ENCODE measurements at places on chromosomes 3 and 15. TPM values are rescaled to one million over a fixed set of nuclear protein-coding genes. Genes with fewer than 3 reads are reported as not detected.
A peak's percentile ranks its signal among the peaks of the same experiment; 100 is the strongest.

DNA sequence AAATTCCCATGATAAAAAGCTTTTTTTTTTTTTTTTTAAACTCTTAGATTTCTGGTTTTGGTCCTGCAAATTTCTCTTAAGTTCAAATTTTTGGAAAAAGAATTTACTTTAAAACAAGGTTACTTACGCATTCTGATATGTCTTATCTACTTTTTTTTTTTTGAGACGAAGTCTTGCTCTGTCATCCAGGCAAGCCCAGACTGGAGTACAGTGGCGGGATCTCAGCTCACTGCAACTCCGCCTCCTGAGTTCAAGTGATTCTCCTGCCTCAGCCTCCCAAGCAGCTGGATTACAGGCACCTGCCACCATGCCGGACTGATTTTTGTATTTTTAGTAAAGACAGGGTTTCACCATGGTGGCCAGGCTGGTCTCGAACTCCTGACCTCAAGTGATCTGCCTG lies 83.2 kb downstream of the RASA2 start:
- peaks cover 52% of the 10 kb centered on the region for H3K36me3 ChIP-seq
- no peaks in the 10 kb centered on the region for H3K4me1 ChIP-seq
- no peak overlapping the region for H3K4me3 ChIP-seq
- no peaks in the 10 kb centered on the region for H3K27me3 ChIP-seq

IQCH gene
- total RNA-seq, result 1.9 TPM

POLQ gene
- 0.76 TPM for total RNA-seq

GRCh38 chr15:49760749-49761148 lies 139.9 kb downstream of the DTWD1 start:
- H3K4me1 ChIP-seq, result no peaks in the 10 kb centered on the region
- no peak overlapping the region for H3K4me3 ChIP-seq
- no peaks in the 10 kb centered on the region for H3K36me3 ChIP-seq

NLGN1 gene
- total RNA-seq, result not detected

DNA sequence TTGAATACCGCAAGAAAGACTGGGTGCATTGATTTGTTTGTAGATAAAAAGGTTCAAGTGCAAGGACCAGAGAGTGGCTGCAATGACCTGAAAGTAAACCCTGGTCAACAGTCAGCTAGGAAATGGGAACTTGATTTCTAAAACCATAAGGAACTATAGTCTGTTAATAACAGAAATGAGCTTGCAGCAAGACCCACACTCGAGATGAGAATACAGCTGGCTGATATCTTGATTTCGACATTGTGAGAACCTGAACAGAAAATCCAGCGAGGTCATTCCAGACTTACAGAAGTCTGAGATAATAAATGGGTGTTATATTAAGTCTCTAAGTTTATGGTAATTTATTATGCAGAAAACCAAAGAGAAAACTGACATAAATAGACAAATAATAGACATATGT lies 177.3 kb downstream of the NFKBIZ start:
- H3K4me3 ChIP-seq, result no peak overlapping the region
- DNase-seq, result no peak
- peaks cover 25% of the 10 kb centered on the region for H3K4me1 ChIP-seq
- H3K36me3 ChIP-seq, result no peaks in the 10 kb centered on the region
- H3K27me3 ChIP-seq, result no peaks in the 10 kb centered on the region
- peak overlapping the region; percentile 41 for H3K27ac ChIP-seq

DNA sequence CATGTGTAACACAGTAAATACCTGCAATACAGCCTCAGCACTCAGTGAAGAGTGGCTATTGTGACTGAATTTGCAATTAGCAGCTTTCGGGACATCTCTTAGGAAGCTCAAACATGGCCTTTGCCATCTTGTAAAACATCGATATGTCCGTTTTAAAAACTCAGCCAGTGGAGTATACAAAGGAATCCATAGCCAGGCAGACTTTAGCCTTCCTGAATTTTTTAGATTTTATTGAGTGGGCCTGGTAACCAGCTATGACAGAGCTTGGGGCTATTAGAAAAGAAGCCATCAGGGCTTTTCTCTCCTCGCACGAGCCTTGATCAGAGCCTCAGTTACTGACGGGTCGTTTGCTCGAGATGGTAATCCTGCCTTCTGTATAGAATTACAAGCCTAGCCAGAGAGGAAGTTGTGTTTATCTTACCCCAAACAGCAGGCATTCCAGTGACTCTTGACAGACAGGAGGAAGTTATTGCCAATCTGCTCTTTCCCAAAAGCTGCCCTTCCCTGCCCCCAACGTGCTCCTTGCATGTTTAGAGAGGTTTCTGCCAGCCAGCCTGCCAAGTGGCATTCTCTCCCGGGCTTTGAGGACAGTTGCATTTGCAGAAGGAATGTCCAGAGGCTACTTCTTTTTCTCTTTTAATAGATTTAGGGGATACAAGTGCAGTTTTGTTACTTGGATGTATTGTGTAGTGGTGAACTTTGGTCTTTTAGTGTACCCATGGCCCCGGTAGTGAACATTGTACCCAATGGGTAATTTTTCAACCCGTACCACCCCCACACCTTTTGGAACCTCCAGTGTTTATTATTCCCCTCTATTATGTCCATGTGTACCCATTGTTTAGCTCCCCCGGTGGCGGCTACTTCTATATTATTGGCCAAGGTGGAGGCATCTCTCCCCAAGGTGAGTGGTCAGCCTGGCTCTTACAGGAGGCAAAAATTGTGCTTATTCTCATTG lies 40.6 kb downstream of the ITPR1 start:
- H3K4me1 ChIP-seq, result peaks cover 51% of the 10 kb centered on the region
- DNase-seq, result no peak
- peak overlapping the region; percentile 31 for H3K27ac ChIP-seq
- no peaks in the 10 kb centered on the region for H3K27me3 ChIP-seq

CAMKV gene
- total RNA-seq, result not detected

DNA sequence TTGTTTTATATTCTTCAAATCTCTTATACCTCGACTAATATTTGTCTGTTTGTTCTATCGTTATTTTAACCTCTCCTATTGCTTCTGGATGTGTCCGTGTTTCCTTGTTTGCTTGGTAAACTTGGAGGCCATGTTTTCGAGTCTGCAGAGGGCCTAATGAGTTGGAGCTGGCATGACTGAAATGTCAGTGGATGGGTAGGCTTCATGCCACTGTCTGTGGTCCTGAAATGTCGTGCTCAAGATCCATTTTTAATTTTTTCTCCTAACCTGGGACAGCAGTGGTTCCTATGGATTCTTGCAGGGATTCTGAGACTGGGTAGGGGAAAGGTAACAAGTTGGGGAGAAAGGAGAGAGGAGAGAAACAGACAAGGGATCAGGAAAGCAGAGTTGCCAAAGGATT lies 18.8 kb upstream of the GASK1A start:
- no peak for DNase-seq
- no peaks in the 10 kb centered on the region for H3K36me3 ChIP-seq
- H3K27me3 ChIP-seq, result no peaks in the 10 kb centered on the region
- no peak overlapping the region for H3K27ac ChIP-seq
- H3K4me1 ChIP-seq, result no peaks in the 10 kb centered on the region
- no peak overlapping the region for H3K4me3 ChIP-seq

GRCh38 chr3:131957511-131957910 lies 77.3 kb downstream of the CPNE4 start:
- no peaks in the 10 kb centered on the region for H3K27me3 ChIP-seq
- no peak for DNase-seq
- H3K27ac ChIP-seq, result no peak overlapping the region
- no peaks in the 10 kb centered on the region for H3K4me1 ChIP-seq
- H3K4me3 ChIP-seq, result no peak overlapping the region

TIMP4 gene
- total RNA-seq, result 0.72 TPM

GRCh38 chr3:53116956-53117355 lies 13.3 kb downstream of the RFT1 start:
- no peak overlapping the region for H3K27ac ChIP-seq
- no peaks in the 10 kb centered on the region for H3K27me3 ChIP-seq
- peaks cover 97% of the 10 kb centered on the region for H3K36me3 ChIP-seq
- no peak for DNase-seq

- no peaks in the 10 kb centered on the region for H3K27me3 ChIP-seq
- no peak overlapping the region for H3K4me3 ChIP-seq
- DNase-seq, result no peak
- no peak overlapping the region for H3K27ac ChIP-seq
- no peaks in the 10 kb centered on the region for H3K36me3 ChIP-seq
These were observed 100.6 kb upstream of the PLAAT1 start for GRCh38 chr3:193140381-193140780.

Measured in spleen (tissue), 13 donors.